Fibroblast of skin of right quadriceps (primary cell): ENCODE measurements at places on chromosomes 16 and 17.
A peak's percentile ranks its signal among the peaks of the same experiment; 100 is the strongest.

DNA sequence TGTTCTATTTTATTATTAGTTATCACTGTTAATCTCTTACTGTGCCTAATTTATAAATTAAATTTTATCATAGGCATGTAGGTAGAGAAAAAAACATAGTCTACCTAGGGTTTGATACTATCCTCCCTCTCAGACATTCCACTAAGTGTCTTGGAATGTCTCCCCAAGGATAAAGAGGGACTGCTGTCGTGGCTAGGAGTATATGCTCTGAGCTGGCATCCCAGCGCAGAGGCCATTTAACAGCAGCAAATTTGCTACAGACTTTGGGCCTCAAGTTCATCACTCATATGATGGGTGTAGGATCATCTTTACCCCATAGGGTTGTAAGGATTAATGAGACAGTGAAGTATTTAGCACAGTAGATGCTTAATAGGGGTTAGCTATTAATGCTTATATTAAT is 56.7 kb downstream of the ZFHX3 start:
- DNase-seq, result peak; percentile 42

DNA sequence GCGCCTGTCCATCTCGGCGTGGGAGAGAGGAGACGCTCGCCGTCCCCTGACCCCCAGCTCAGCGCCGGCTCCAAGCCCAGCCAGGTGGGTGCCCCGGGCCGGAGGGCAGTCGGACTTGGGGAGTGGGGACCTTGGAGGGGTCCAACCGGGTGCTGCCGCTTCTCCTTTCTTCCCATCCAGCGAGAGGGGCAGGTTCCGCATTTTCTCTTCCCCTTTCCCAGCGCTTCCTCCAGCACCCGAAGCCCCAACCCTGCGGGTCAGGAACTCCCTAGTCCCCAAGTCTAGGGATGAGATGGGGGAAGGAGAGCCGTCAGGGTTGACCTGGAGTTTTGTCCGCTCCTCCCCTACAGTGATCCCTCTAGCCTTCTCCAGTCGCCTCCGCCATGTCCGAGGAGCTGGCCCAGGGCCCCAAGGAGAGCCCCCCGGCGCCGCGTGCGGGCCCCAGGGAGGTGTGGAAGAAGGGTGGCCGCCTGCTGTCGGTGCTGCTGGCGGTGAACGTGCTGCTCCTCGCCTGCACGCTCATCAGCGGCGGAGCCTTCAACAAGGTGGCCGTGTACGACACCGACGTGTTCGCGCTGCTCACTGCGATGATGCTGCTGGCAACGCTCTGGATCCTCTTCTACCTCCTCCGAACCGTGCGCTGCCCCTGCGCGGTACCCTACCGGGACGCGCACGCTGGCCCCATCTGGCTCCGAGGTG is at the start of gene OTOP2:
Gene OTOP2, plus strand, starts transcription at position 24 of the 699 bp plus-strand sequence. Its CDS starts 360 bp downstream, at position 384.
- no peak for DNase-seq

DNA sequence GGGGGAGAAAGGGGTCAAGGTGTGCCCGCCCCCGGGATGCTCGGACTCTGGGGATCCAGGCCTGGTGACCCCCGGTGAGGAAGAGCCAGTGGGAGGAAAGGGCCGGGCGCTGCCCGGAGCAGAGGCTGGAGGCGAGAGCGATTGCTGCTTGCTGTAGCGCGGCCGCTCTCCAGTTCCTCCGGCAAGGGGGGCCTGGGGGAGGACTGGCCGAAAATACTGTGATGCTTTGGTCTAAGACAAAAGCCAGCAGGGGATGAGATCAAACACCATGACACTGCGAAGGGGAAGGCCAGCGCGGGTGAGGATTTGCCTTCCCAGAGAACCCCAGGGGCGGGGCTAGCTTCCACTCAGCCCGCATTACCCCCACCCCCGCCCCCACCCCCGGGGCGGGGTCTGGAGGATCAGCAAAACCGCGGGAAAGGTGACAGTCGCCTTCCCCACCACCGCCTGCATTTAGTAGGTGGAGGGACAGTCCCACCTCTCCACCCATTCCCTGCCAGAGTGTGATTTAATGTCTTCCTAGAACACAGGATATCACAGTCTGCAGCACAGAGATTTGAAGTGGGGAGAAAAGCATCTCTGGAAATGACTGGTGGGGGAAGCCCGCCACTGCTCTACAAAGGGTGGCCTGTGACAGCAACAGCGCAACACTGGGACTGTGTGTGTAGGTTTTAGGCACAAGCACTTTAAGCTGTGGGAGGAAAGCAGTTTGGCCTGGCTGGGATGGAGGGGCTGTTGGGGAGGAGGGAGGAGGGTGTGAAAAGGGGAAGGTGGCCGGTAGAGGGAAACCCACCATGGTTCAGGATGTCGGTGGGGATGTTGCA is 25.7 kb downstream of the MRC2 start:
- DNase-seq, result peak; percentile 44

- no peak for DNase-seq
Observed at GRCh38 chr17:80047176-80047575, 10.7 kb downstream of the CCDC40 start.

DNA sequence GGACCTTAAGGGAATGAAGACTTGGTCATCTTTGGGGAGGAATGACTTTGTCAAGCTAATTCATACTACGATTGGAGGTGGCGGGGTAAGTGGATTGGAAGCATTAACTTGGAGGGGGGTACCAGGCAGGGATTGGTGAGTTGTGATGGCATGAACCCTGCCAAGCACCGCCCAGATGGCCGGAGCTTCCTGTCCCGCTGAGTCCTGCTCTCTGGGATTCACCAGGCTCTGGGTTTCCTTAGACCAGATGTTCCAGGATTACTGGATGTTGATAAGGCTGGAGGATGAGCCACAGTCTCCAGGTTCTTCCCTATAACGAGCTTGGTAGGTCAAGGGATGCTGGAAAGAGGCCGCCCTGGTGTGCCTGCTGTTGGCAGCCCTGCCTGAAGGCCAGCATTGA is 154.9 kb downstream of the SDK2 start:
- DNase-seq, result no peak

DNA sequence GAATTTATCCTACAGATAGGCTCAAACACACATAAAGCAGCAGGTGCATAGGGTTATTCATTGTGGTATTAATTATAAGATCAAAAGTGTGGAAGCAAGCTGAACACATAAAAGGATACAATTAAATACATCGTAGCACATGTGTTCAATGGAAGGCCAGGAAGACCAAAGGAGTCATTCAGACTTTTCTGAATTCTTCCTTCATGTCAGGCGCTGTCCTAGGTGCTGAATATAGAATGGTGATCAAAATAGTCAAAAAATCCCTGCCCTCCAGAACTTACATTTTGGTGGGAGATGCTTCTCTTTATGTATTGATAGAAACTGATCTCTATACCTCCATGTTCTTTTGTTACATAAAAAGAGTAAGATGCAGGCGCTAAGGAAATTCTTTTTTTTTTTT is 439.0 kb upstream of the ASIC2 start:
- peak; percentile 5 for DNase-seq
